ENCODE measurements at places on chromosomes 1 and 21. TPM values are rescaled to one million over a fixed set of nuclear protein-coding genes. Genes with fewer than 3 reads are reported as not detected.

Gene USP25
- 12.8 TPM for total RNA-seq

Gene SERBP1
- 190 TPM for total RNA-seq

Gene TMEM200B
- 0.08 TPM for total RNA-seq

Gene GPA33
- not detected for total RNA-seq

Gene C4BPB
- 2.2 TPM for total RNA-seq

Gene CHI3L1
- total RNA-seq = not detected

Gene SPATA46
- not detected for total RNA-seq

Gene GPR52
- total RNA-seq = not detected

Gene CELA2B
- total RNA-seq = not detected

Gene LPAR3
- total RNA-seq = 0.37 TPM

Gene ADSS2
- total RNA-seq = 44.3 TPM

Gene KANK4
- total RNA-seq = 0.32 TPM

All from A549 treated with Hydrocortisone at 1 μM for 4 hours (cell line).